8988T (cell line): ENCODE measurements at places on chromosomes 16 and 17.
A peak's percentile ranks its signal among the peaks of the same experiment; 100 is the strongest.

DNA sequence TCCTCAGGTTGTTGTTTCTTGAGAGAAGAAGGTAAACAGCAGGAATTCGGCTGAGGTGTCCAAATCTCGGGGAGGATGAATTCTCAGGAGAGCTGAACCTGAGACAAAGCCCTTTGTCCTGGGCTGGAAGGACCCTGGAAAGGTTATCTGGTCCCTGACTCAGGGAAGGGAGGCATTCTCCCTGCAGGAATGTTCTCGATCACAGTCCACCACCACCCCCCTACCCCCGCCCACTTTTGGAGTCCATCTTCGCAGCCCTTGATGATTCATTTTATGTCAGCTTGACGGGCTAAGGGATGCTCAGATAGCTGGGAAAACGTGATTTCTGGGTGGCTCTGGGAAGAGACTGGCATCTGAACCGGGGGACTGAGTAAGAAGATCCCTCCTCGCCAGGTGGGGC is 1.4 kb upstream of the CEP295NL start:
- DNase-seq, result no peak

GRCh38 chr17:1119924-1120323 is 59.9 kb downstream of the ABR start:
- no peak for DNase-seq

DNA sequence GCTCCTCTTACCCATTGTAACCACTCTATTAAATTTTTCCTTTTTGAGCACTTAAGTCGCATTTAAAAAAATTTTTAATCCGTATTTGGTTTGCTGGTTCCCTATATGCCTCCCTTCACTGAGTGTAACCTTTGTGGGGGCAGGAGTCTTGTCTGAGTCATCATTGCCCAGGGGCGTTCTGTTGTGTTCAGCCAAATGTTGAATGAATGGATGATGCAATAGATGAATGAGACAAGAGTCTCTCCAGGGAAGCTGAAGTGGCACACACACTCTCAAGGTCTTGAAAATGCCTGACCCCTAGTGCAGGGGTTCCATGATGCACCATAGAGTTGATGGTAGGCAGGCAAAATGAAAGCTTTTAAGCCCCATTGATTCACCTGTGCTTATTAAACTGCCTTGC is 123.0 kb upstream of the RBFOX1 start:
- no peak for DNase-seq

GRCh38 chr17:31858642-31859486 is at the start of gene COPRS:
Gene COPRS, minus strand, starts transcription at chr17:31859244. Its CDS starts 45 bp downstream, at chr17:31859199.
- DNase-seq, result peak; percentile 64

GRCh38 chr17:75350706-75351105 is 54.8 kb downstream of the GRB2 start:
- DNase-seq, result no peak

GRCh38 chr16:5506021-5506420 is 408.4 kb upstream of the EEF2KMT start:
- DNase-seq, result no peak

- DNase-seq, result no peak
Observed at GRCh38 chr17:80345321-80345720, 69.6 kb upstream of the ENDOV start.

DNA sequence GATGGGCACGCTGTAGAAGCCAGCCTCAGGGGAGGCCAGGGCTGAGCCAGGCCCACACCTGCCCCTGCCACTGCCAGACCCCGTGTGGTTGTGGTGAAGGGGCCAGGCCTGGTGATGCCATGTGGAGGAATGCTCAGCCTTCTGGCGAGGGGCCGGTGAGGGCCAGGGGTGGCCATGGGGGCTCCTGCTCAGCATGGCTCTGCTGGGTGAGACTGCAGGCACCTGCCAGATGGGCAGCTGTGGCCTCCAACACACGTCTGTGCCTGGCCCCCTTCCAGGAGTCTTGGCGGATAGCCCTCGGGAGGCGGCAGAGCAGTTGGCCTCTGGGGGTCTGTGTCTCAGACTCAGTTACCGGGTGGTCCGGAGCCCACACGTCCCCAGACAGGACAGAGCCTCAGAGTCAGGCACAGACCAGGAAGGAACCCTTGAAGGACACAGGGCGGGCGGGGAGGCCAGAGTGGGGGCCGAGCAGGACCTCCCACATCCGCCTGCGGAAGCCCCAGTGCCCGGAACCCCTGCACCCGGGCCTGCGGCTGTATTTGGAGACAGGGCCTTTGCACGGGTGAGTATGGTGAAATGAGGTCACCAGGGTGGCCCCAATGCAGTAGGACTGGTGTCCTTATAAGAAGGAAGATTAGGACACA is 22.5 kb upstream of the CHMP6 start:
- no peak for DNase-seq

- DNase-seq, result no peak
Observed at GRCh38 chr17:19652595-19652994, 4.0 kb downstream of the ALDH3A2 start.

- DNase-seq, result no peak
Observed at GRCh38 chr16:50697881-50698767, 4.7 kb downstream of the NOD2 start.

DNA sequence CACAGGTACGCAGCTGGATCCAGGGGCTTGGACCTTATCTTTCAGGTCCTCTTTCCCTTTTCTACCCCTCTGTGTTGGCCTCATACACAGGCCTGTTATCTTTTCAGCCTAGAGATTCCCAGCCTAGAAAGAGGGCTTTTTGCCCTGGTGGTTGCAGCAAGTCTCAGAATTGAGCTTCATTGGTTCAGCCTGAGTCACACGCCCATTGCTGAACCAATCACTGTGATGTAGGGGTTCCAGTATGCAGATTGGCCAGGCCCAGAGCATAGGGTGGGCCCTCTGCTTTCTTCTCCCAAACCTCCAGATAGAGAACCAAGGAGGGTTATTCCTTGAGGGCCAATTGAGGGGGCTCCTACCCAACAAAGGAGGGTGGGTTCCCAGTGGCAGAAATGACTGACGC is 32.8 kb downstream of the GPT2 start:
- peak; percentile 69 for DNase-seq

DNA sequence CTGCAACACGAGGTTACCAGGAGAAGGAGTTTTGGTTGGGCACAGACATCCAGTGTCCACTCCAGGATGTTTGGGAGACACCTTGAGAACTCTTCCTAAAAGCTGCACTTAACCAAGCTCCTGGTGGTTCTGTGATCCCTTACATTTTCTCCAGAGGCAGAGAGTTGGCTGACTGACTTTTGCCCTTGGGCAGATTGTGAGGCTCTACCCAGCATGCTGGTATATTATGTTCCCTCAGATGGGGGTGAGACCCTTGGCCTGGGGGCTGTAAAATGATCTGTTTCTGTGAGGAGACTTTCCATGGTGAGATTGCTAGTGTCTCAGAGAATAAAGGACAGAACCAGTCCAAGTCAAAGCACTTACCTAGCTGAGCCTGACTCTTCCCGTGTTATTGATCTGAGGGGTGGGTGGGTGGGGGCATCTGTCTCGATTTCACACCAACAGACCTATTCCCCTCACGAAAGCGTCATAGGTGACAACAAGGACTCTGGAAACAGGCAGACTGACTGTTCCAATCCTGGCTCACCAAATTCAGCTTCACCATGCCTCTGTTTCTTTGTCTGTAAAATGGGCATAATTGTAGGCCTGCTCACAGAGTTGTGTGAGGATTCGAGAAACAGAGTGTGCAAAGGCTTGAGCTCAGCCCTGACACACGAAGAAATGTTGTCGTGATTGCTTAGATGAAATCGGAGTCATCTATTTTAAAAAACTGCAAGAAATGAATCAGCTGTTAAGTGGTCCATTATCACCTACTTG is 12.2 kb downstream of the USB1 start:
- DNase-seq, result no peak

- DNase-seq, result peak; percentile 9
Observed at GRCh38 chr17:83191388-83192160, 112.2 kb downstream of the METRNL start.

GRCh38 chr17:51398687-51399086 is 138.3 kb downstream of the UTP18 start:
- no peak for DNase-seq

DNA sequence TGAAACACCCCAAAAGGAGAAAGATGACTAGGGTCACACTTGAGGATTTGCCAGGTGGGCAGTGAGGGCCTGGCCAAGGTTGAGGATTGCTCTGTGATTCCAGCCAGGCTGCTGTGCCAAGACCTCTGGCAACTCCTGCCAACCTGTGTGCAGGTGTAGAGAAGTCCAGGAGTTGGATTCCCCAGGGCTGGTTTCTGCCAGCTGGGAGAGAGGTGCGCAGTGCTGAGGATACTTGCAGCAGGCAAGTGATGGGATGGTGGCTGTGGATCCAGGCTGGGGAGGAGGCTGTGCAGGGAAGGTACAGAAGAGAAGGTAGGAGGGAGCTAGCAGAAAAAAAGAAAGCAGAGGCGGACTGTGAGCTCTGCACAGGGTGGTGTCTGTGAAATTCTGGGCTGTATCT is 6.6 kb downstream of the RIPOR1 start:
- peak; percentile 9 for DNase-seq
